ENCODE measurements at places on chromosomes 16 and 17. TPM values are rescaled to one million over a fixed set of nuclear protein-coding genes. Genes with fewer than 3 reads are reported as not detected.

- H3K27me3 ChIP-seq = no peaks in the 10 kb centered on the region
- no peaks in the 10 kb centered on the region for H3K36me3 ChIP-seq
- peak overlapping the region; percentile 88 for H3K4me3 ChIP-seq
- no peak overlapping the region for H3K27ac ChIP-seq
- H3K4me1 ChIP-seq = peaks cover 39% of the 10 kb centered on the region
- no peak for DNase-seq
These were observed 702 bp downstream of the TENT4B start for GRCh38 chr16:50153596-50154419.

The TBX21 gene
- 0.11 TPM for polyA plus RNA-seq

GRCh38 chr17:48734333-48735061 lies 5.9 kb upstream of the HOXB13 start:
- H3K4me1 ChIP-seq = peaks cover 26% of the 10 kb centered on the region
- no peak overlapping the region for H3K27ac ChIP-seq
- no peak overlapping the region for H3K4me3 ChIP-seq

The RNF222 gene
- not detected for polyA plus RNA-seq

DNA sequence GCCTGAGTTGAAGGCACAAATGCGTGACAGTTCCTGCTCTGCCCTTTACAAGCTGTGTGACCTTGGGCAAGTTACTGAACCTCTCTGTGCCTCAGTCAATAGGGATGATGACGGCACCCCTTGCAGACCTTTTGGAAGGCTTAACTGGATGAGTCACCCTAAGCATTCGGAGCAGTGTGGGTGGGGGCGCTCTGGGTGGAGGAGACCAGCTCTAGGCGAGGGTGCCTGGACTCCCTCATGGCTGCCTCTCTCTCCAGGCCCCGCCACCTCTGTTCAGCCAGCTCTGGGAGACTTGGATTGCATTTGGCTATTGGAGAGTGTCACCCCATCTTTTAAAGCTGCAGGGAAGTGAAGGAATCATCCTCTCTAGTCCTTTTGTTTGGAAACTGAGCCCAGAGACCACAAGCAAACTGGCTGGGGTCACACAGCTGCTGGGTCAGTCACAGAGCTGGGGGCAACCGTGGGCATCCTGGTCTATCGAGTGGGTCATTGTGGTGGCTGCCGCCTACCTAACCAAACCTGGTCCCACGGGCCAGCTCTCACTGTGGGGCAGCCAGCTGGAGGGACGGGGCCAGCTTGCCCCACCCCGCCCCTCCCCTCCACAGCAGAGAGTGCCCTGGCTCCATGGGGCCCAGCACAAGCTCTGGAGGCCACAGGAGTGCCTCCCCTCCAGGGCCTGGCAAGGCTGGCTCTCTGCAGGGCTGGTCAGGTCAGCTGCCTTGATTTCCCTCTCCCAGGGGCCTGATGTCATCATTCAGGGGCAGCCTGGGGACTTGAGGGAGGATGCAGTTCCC lies 20.2 kb upstream of the GSE1 start:
- no peak overlapping the region for H3K27ac ChIP-seq
- no peaks in the 10 kb centered on the region for H3K27me3 ChIP-seq
- H3K4me1 ChIP-seq = peaks cover 43% of the 10 kb centered on the region
- no peak for DNase-seq
- no peak overlapping the region for H3K4me3 ChIP-seq

The CPNE7 gene
- not detected for polyA plus RNA-seq

- no peaks in the 10 kb centered on the region for H3K36me3 ChIP-seq
- no peak overlapping the region for H3K4me3 ChIP-seq
- peaks cover 17% of the 10 kb centered on the region for H3K27me3 ChIP-seq
- peaks cover 14% of the 10 kb centered on the region for H3K4me1 ChIP-seq
- DNase-seq = peak; percentile 50
- H3K27ac ChIP-seq = peak overlapping the region; percentile 68
These were observed 12.0 kb upstream of the MEOX1 start for GRCh38 chr17:43673516-43674323.

GRCh38 chr17:75876938-75877751 lies 1.2 kb downstream of the TRIM47 start:
- H3K36me3 ChIP-seq = no peaks in the 10 kb centered on the region
- peaks cover 23% of the 10 kb centered on the region for H3K4me1 ChIP-seq
- DNase-seq = no peak

The SNX20 gene
- polyA plus RNA-seq = 47.0 TPM

- peaks cover 4% of the 10 kb centered on the region for H3K27me3 ChIP-seq
- H3K36me3 ChIP-seq = no peaks in the 10 kb centered on the region
- H3K4me3 ChIP-seq = no peak overlapping the region
- DNase-seq = no peak
These were observed 206.8 kb downstream of the PRKCA start for GRCh38 chr17:66508896-66509844.

DNA sequence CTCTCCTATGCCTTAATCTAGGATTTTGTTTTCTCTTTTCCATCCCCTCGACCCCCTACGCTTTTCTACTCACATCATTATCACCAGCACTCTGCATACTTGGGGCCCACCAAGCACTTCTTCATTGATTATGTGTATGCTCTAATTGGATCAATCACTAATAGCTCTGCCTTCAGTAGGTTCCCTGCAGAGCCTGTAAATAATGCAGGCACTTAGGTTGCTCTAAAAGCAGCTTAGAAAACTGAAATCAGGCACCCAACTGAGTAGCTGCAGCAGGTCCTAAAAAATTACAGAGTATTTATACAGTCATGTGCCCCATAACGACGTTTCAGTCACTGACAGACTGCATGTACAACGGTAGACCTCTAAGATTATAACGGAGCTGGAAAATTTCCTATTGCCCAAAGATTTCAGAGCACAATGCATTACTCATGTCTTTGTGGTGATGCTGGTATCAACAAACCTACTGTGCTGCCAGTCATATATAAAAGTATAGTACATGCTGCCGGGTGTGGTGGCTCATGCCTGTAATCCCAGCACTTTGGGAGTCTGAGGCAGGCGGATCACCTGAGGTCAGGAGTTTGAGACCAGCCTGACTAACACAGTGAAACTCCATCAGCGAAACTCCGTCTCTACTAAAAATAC lies 280.4 kb downstream of the HS3ST3B1 start:
- no peaks in the 10 kb centered on the region for H3K4me1 ChIP-seq
- DNase-seq = no peak
- no peak overlapping the region for H3K4me3 ChIP-seq
- H3K36me3 ChIP-seq = no peaks in the 10 kb centered on the region

The TMEM186 gene
- polyA plus RNA-seq = 18.6 TPM

DNA sequence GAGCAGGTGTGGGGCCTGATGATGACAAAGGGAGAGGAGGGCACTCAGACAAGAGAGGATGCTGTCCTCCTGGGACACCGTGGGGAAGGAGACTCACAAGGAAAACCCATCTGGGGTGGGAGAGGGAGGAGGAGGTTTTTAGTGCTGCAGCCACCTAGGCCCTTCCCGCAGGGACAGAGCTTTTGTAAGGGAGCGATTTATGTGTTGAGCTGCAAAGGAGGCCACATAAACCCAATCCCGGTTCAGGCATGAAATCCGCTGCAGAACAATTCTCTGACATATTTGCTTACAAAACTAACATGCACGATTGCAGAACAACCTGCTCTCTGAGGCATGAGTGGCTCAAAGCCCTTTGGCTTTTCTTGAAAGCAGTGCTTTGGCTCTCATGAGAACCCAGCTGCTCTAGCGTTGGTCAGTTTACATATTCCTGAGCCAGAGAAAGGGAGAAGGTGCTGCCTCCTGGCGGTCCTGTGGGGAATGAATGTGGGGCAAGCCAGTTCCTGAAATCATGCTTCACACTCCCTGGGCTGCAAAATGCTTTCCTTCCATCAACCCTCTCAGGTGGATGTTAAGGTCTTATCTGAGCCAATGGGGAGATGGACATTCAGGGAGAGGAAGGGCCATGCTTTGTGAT lies 122.4 kb upstream of the NLRP1 start:
- H3K36me3 ChIP-seq = no peaks in the 10 kb centered on the region
- no peaks in the 10 kb centered on the region for H3K4me1 ChIP-seq
- no peak overlapping the region for H3K27ac ChIP-seq
- peak; percentile 46 for DNase-seq
- peaks cover 40% of the 10 kb centered on the region for H3K27me3 ChIP-seq

DNA sequence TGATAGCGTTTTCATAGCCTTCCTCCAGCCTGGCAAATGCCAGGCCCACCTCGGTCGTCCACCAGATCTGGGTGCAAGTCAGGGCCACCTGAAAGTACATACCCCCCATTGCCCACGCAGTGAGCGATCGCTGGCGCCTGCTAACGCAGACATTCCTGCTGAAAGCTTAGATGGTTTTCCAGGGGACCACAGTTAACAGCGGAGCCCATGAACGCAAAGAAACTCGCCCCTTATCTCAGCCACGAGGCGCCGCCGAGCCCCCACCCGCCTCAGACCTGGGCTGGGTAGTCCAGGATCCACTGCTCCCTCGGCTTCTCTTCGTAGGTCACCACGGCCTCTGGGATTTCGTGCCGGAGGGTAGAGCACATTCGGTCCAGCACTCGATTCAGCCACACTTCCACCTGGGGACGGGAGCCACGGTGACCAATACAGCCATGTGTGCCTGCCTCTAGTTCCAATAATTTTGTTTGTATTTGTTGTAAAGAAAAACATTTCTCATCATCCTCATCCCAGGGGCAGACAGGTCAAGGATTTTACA lies 74.5 kb downstream of the DNAH17 start:
- no peaks in the 10 kb centered on the region for H3K4me1 ChIP-seq
- no peaks in the 10 kb centered on the region for H3K36me3 ChIP-seq
- no peak overlapping the region for H3K27ac ChIP-seq
- H3K4me3 ChIP-seq = no peak overlapping the region
- H3K27me3 ChIP-seq = peaks cover 12% of the 10 kb centered on the region

DNA sequence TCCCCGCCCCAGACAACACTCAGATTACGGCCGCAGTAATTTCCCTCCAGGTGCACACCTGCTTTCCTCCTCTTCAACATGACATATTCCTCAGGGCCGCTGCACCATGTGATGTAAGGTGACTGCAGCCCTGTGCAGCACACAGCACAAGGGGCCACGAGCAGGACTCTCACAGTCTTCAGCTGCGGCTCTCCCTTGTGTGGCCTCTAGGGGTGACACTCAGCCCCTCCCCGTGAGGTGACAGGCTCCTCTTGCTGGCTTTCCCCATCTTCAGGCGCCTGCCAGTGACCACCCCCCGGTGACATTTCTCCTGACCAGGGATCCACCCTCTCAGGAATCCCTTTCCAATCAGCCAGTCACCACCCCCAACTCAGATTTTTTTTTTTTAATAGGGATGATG lies 31.3 kb upstream of the ABCC3 start:
- H3K4me1 ChIP-seq = peaks cover 5% of the 10 kb centered on the region
- no peaks in the 10 kb centered on the region for H3K36me3 ChIP-seq
- H3K27me3 ChIP-seq = peaks cover 69% of the 10 kb centered on the region
- DNase-seq = no peak

All from naive B cell (primary cell).